ENCODE measurements at places on chromosomes 4 and X. TPM values are rescaled to one million over a fixed set of nuclear protein-coding genes. Genes with fewer than 3 reads are reported as not detected.

GRCh38 chr4:16665942-16666551, 232.4 kb downstream of the LDB2 start:
- no peak for DNase-seq

DNA sequence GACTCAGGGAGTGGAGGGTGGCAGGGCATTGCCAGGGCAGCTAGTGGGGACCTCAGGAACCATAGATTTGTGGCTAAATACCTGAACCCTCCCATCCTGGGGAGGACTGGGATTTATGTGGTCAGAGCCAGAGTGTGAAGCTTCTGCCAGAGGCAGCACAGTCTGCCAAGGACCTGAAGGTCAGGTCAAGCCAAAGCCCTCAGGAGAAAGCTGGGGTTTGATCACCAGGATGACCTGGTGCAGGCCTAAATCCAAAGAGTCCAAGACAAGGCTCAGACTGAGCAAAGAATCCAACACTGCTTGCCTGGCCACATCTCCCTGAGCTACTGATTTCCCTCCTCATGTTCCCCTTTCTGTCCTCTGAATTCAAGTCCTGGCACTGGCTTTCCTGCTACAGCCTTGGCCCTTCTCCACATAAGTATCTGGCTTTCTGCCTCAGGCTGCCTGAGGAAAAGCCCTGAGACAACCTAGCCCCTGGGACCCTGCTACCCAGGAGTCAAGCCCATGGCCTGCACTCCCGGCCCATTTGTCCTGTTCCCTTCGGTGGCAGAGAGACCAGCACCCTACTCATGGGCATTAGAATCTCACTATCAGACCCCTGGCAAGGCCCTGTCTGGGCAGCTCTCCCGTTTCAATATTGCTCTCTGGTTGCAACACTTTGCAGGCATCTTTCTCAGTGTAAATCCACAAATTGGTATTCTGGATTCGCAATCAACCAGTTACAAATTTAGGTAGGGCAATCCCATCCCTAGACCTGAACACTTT, 39.3 kb upstream of the SLC25A43 start:
- DNase-seq = no peak

DNA sequence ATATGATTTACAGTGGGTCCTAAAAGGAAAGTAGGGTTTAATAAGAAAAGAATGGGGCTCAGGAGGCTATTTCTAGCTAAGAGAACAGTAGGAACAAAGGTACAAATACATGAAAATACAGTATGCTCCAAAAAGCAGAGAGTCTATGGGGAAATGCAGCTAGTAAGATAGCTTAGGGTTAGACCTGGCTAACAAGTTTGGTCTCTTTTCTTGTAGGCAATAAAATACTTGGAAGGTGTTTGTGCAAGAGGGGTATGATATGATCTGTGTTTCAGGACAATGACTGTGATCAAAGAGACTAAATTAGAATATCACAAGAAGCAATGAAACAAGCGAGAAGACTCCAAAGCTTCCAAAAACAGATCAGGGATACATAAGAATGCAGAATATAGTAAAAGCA, 33.5 kb upstream of the SH3KBP1 start:
- no peak for DNase-seq

- DNase-seq = no peak
These were observed 121.4 kb upstream of the CXorf66 start for GRCh38 chrX:140086691-140087090.

GRCh38 chrX:75061701-75062100, 94.4 kb downstream of the ABCB7 start:
- peak; percentile 3 for DNase-seq

DNA sequence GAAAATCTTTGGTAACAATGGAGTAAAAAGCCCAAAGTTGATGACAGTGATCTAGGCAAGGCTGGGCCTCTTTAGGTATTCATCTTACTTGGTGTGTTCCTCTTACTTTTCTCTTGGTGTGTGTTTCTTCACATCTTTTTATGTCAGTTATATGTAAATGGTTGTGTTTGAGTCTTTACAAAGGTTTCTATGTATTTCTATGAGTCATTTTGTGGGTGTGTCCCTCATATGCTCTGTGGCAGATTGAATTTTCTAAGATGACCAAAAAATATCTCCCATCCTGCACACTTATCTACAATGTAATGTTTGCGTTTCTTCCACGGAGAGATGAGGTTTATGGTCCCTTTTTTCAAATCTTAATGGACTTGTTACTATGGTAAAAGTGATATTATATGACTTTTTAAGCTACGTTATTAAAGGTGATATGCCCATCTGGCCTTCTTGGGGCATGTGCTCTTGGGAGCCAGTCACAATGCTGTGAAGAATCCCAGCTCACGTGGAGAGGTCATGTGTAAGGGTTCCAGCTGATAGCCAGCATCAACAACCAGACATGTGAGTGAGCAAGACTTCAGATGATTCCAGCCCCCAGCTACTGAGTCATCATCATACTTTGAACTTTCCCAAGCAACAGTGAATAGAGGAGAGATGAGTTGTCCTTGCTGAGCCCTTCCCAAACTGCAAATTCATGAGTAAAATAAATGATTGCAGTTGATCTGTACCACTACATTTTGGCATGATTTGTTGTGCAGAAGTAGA, 126.9 kb downstream of the CBLL2 start:
- DNase-seq = no peak

DNA sequence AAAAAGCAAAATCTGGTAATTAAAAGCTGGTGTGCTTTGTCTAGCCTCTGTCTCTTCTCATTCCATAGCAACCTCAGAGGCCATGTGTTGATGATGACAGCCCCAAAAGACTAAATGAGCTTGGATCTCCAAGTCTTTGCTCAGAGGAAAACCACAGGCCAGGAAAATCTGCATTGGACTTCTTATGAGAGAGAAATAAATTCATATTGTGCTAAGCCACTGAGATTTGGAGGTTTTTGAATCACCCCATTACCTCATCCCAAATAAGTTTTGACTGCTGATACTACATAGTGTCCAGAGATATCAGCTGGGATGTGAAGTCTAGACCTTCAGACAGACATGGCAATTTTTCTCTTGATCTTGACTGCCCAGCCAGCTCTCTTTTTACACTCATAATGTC, 178.6 kb upstream of the DIPK2B start:
- DNase-seq = no peak

- DNase-seq = no peak
These were observed 26.3 kb upstream of the TMEM131L start for GRCh38 chr4:153439831-153440230.

GRCh38 chr4:110364911-110365520, 110.9 kb upstream of the ENPEP start:
- DNase-seq = no peak

GRCh38 chr4:40998675-40999358, 215.5 kb downstream of the APBB2 start:
- DNase-seq = no peak

GRCh38 chr4:104302731-104303130, 192.0 kb downstream of the CXXC4 start:
- DNase-seq = no peak

- no peak for DNase-seq
These were observed 1.7 kb upstream of the BMP2K start for GRCh38 chr4:78774417-78774816.

DNA sequence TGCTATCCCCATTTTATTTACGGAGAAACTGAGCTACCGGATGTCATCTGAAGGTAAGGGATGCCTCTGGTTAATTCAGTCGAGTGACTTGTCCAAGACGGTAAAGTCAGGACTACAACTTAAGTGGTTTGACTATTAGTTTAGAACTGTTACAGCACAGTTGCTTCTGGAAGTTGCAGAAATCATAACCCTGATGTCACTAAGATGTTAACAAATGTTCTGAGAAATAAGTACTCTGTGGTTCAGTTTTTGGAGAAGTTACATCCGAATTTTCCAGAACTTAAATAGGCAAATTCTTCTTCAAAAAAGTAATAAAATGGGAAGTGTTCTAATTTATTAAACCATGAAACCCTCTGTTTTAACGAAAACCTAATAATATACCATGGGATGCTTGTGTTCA, 3.1 kb downstream of the PPA2 start:
- DNase-seq = no peak

- peak; percentile 36 for DNase-seq
These were observed 3.8 kb downstream of the CXXC4 start for GRCh38 chr4:104490770-104491480.

The SPANXA2 gene
- total RNA-seq = not detected

The FGB gene
- not detected for total RNA-seq

The NSD2 gene
- total RNA-seq = 232 TPM

The SCML2 gene
- 3.0 TPM for total RNA-seq

The XAGE2 gene
- not detected for total RNA-seq
